Trophoblast cell (in vitro differentiated cells and primary cell): ENCODE measurements at places on chromosomes 3 and 15.

GRCh38 chr3:102258666-102259227 is 176.1 kb upstream of the ZPLD1 start:
- no peak for DNase-seq

DNA sequence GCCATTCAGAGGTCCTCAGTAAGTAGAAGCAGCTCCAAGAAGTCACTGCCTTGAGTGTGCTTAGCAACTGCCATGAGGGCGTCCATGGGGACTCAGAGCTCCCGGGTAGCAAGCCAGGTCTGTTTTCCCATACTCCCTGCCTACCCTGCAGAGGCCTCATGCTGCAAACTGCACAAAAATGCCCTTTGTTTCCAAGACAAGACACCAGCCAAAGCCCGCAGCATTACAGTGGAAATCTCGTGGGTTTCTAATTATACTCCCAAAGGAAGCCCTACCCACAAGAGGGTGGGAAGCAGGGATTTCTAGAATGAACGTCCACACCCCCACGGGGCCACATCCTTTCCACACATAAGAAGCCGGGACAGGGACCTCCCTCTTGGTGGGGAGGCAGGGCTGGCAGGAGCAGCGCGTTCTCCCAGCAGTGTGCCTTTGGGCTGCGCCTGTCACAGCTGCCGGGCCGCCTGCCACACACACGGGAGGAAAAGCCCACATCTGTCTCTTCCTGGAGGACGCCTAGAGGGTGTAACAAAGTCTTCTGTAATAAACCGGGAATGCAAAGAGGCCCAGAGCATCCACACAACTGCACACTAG is 31.1 kb downstream of the FAM174B start:
- DNase-seq, result peak; percentile 6

- DNase-seq, result no peak
Observed at GRCh38 chr3:177995381-177996085, 540.7 kb upstream of the KCNMB2 start.

DNA sequence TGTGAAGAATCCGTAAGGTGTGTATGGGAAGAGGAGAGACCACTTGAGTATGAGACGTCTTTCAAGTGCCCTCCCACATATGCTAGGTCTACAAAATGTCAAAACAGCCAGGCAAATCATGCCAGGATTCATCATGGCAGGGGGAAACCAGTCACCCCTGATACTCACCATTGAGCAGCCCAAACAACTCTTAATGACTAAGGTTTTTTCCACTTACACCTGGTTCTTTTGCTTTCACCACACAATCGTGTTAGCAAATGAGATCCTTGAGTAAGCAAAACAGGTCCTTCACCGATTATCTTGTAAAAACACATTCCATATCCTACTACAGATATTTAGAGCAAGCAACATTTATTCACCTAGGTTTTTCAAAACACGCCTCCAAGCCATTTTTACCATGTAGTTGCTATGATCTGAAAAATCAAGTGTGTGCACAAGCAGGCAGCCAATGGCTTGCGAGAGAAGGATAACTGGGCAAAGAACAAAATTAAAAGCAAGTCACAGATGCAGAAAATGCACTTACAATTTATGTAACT is 177.5 kb upstream of the LPP start:
- no peak for DNase-seq

- DNase-seq, result no peak
Observed at GRCh38 chr15:69543681-69544364, 91.2 kb downstream of the RPLP1 start.
